Esophagus muscularis mucosa (tissue), 4 donors: ENCODE measurements at places on chromosomes 1 and 21.

DNA sequence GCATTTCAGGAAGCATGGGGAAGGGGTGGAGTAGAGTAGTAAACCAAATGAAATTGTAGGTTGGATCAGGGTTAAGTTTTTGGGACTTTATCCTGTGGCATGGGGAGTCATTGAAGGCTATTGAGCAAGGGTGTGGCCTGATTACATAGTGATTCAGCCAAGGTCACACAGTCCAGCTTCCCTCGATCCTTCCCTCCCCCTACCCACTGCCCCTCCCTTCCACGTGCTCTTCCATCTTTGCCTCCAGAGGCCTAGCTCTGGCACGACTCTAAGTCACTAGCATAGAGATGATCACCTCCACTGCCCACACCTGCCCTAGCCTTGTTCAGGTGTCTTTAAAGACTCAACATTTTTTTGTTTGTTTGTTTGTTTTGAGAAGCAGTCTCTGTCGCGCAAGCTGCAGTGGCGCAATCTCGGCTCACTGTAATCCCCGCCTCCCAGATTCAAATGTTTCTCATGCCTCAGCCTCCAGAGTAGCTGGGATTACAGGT lies 37.2 kb upstream of the SLC9A1 start:
- DNase-seq: no peak
- H3K4me3 ChIP-seq: no peak overlapping the region
- H3K36me3 ChIP-seq: no peaks in the 10 kb centered on the region
- H3K27ac ChIP-seq: no peak overlapping the region

GRCh38 chr1:99441299-99442095 lies 177.2 kb downstream of the PLPPR4 start:
- no peaks in the 10 kb centered on the region for H3K4me1 ChIP-seq
- no peak overlapping the region for H3K4me3 ChIP-seq
- DNase-seq: no peak
- H3K27ac ChIP-seq: no peak overlapping the region
- H3K27me3 ChIP-seq: no peaks in the 10 kb centered on the region

DNA sequence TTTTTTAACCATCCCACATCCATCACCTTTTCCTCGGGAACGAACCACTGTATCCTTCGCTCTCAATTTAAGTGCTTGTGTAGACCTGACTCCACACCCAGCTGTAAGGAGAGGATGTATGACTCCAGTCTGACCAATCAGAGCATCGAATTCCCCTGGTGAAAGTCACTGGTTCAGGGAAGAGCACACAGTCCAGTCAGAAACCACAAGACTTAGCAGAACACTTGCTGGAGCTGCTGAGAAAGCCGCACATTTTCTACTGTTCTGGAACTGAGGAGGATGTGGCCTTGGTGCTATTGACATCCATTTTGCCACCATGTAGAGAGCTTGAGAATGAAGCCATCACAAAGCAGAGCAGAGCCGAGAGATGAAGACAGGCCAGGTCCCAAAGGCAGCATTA lies 59.9 kb upstream of the CNN3 start:
- peaks cover 21% of the 10 kb centered on the region for H3K4me1 ChIP-seq
- no peaks in the 10 kb centered on the region for H3K27me3 ChIP-seq
- H3K36me3 ChIP-seq: no peaks in the 10 kb centered on the region
- H3K4me3 ChIP-seq: no peak overlapping the region

DNA sequence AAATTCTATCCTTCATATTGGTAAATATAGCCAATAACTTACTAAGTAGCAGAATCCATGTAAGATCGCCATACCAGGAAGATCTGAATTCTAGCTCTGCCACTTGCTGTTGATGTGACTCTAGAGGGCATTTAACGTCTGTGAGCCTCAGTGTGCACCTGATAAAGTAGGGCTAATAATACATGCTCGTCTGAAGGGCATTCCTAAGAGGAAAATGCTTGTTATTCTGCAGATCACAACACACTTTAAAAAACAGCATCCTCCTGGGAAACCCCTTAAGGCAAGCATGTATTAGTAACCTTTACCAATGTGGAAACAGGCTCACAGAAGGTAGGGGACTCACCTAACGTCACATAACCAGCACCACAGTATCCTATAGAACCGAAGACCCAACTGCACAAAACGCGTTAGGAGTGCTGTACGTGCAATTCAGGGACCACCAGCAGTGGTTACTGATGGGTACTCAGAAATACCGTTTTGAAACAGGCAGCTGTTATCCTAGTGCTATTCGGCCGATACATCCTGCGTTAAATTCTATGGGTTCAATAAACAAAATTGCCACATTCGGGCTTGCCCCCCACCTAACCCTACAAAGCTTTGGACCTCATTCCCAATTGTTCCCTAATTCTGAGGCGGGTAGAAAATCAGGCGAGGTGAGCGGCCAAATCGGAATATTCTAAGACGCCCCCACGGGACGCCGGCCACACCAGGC lies 758 bp downstream of the DEPDC1 start:
- peaks cover 10% of the 10 kb centered on the region for H3K4me1 ChIP-seq
- H3K27ac ChIP-seq: no peak overlapping the region
- no peaks in the 10 kb centered on the region for H3K27me3 ChIP-seq
- no peak for DNase-seq
- no peaks in the 10 kb centered on the region for H3K36me3 ChIP-seq

GRCh38 chr21:36738489-36739126 lies 39.7 kb downstream of the SIM2 start:
- DNase-seq: no peak
- no peak overlapping the region for H3K4me3 ChIP-seq
- peaks cover 58% of the 10 kb centered on the region for H3K27me3 ChIP-seq
- H3K4me1 ChIP-seq: no peaks in the 10 kb centered on the region
- no peak overlapping the region for H3K27ac ChIP-seq
- H3K36me3 ChIP-seq: no peaks in the 10 kb centered on the region

- peaks cover 56% of the 10 kb centered on the region for H3K4me1 ChIP-seq
- no peaks in the 10 kb centered on the region for H3K36me3 ChIP-seq
- H3K27me3 ChIP-seq: no peaks in the 10 kb centered on the region
- H3K27ac ChIP-seq: no peak overlapping the region
These were observed 1.4 kb upstream of the SLC2A1 start for GRCh38 chr1:42960122-42960390.

DNA sequence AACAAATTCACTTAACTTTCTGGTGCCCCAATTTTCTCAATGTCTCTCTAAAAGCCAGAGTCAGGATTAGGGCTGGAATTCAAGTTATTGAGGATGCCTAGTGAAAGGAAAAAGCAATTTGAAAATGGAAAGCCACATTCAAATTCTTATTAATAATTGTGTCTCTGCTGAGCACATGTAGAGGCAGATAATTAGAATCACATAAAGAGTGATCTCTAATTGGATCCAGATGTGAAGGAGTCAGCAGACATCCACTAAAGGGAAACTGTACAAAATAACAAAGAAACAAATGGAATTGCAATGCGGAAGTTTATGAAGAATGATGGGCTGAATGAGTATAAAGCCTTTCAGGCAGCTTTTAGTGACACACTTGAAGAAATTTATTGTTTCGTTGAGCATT lies 482.6 kb downstream of the TTLL7 start:
- no peak for DNase-seq
- no peak overlapping the region for H3K4me3 ChIP-seq
- H3K36me3 ChIP-seq: no peaks in the 10 kb centered on the region
- no peaks in the 10 kb centered on the region for H3K27me3 ChIP-seq

DNA sequence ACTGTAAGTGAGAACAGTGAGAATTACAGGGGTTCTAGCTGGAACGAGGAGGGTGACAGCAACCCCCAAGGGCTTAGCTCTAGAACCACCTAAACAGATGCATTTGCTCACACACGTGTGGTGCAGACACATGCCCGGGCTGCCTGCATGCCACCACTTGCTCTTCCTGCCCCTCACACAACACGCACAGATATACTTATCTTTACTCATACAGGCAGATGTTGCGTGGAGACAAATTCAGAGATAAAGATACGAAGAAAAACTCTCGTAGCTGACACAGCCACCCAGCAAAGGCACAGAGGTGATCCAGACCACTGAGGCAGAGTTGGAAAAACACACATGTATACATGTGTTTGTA lies 13.5 kb downstream of the VANGL1 start:
- no peak for DNase-seq
- peaks cover 15% of the 10 kb centered on the region for H3K36me3 ChIP-seq
- H3K4me1 ChIP-seq: peaks cover 35% of the 10 kb centered on the region
- H3K27ac ChIP-seq: peak overlapping the region; percentile 30
- H3K27me3 ChIP-seq: no peaks in the 10 kb centered on the region

DNA sequence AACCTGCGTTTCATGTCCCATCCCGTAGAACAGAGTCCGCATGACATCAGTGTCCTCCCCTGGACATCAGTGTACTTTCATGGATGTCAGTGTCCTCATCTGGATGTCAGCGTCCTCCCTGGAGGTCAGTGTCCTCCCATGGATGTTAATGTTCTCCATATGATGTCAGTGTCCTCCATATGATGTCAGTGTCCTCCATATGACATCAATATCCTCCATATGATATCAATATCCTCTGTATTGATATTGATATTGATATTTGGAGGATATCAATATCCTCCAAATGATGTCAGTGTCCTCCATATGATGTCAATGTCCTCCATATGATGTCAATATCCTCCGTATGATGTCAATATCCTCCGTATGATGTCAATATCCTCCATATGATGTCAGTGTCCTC lies 284.9 kb downstream of the AJAP1 start:
- no peaks in the 10 kb centered on the region for H3K4me1 ChIP-seq
- no peak for DNase-seq
- no peak overlapping the region for H3K27ac ChIP-seq
- H3K4me3 ChIP-seq: no peak overlapping the region
- no peaks in the 10 kb centered on the region for H3K27me3 ChIP-seq

DNA sequence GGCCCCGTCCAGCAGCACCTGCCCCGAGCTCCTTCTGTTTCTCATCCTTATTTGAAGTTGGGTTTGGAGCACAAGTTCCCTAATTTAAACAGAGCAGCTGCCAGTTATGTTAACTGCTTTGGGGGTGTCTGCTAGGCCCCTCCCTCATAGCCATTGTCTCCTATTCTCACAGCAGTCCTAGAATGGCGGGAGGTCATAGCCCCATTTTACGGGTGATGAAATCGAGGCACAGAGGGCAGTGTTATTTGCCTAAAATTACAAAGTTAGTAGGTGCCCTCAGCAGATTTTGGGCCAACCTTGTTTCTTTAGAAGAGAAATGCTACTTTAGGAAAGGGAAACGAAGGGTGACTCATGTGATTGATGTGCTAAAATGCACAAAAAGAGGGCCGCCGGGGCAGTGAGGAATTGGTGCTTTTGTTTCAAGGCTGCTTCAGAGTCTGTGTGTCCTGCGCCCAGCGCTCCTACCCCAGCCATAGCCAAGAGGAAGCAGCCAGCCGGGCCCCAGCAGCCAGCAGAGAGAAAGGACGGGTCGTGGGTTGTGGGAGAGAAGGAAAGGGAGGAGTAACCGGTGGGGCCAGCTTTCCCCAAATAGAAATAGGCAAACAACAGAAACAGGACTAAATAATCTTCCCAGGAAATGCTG lies 13.0 kb downstream of the VANGL1 start:
- H3K4me1 ChIP-seq: peaks cover 40% of the 10 kb centered on the region
- DNase-seq: no peak
- H3K4me3 ChIP-seq: no peak overlapping the region
- peaks cover 4% of the 10 kb centered on the region for H3K36me3 ChIP-seq
- no peaks in the 10 kb centered on the region for H3K27me3 ChIP-seq
- no peak overlapping the region for H3K27ac ChIP-seq

DNA sequence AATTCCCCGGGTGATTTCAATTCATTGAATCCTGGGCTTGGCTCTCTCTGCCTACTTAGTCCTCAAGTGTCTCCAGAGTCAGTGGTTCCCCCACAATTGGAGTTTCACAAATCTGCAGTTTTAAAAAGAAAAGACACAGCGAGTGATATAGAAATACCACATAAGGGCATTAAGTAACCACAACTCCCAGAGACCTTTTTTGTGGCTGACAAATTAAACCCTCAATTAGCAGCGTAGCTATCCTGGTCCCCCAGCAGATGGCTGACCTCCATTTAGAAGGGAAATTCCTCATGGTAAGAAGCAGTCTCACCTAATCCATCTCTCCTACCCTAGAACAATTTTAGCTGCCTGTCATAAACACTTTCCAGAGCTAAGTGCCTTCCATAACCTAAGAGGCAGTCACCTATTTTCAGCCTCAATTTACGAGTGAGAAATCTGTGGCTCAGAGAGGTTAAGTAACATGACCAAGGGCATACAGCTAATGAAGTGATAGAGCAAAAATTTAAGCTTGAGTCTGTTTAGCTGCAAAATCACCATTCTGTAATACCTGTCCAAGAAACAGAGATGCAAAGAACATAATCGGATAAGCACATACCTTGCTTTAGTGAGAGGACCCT lies 56.0 kb upstream of the NBPF3 start:
- DNase-seq: no peak
- H3K4me1 ChIP-seq: no peaks in the 10 kb centered on the region
- no peak overlapping the region for H3K27ac ChIP-seq
- H3K36me3 ChIP-seq: no peaks in the 10 kb centered on the region
- H3K27me3 ChIP-seq: no peaks in the 10 kb centered on the region

DNA sequence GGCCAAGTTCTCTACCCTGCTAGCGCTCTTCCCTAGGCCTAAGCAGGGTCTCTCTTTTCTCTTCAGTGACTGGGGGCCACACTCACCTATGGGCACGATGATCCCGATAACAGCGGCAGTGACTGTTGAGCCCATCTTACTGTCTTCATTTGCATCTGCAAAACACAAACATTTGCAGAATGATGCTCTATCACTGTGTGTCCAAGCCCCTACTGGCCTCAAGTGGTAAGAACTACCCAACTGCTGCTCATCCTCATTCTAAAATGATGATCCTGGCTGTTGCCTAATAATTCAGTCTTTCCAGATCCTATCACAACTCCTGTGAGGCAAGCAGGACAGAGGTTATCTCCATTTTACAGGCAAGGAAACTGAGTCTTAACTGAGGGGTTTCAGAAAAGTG lies 16.7 kb upstream of the MAGOH start:
- DNase-seq: no peak
- H3K4me1 ChIP-seq: no peaks in the 10 kb centered on the region
- H3K27ac ChIP-seq: no peak overlapping the region
- H3K27me3 ChIP-seq: no peaks in the 10 kb centered on the region
- H3K36me3 ChIP-seq: no peaks in the 10 kb centered on the region

DNA sequence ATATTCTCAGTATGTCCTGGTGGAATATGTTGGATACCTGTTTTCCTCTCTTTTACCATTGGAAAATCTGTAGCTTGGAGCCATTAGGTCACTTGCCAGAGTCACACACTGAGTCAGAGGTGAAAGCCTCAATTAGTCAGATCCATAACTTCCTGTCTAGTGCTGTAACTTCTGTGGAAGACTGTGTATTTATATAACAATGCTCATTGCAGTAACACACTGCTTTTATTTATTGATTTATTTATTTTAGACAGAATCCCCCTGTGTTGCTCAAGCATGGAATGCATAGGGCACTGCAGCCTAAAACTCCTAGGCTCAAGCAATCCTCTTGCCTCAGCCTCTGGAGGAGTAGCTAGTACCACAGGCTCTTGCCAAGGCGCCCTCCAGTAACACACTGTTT lies 1.3 kb upstream of the DOCK7 start:
- no peaks in the 10 kb centered on the region for H3K27me3 ChIP-seq
